Thyroid gland (tissue), 4 donors: ENCODE measurements at places on chromosomes 4 and X. TPM values are rescaled to one million over a fixed set of nuclear protein-coding genes. Genes with fewer than 3 reads are reported as not detected.
A peak's percentile ranks its signal among the peaks of the same experiment; 100 is the strongest.

DNA sequence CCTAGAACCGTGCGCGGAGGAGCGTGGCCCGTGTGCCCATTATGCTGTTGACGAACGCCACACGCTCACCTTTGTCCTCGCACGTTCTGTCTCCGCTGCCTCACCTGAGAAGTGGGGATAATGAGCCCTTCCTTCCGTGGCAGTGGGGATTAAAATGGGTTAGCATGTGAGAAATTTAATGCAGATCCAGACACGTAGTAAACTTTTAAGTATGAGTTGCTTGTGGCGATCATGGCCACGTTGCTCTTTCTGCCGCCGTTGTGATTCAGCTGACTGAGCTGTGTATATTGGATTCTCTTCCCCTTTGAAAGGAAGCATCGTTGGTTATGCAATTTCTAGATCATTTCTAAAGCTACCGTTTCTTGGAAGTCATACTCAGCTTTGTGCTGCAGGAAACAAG, 16.5 kb downstream of the TBC1D14 start:
- no peak overlapping the region for H3K27ac ChIP-seq
- peaks cover 7% of the 10 kb centered on the region for H3K36me3 ChIP-seq
- H3K4me3 ChIP-seq = no peak overlapping the region
- H3K27me3 ChIP-seq = no peaks in the 10 kb centered on the region
- H3K4me1 ChIP-seq = peaks cover 24% of the 10 kb centered on the region
- DNase-seq = no peak

- no peaks in the 10 kb centered on the region for H3K4me1 ChIP-seq
- no peak overlapping the region for H3K4me3 ChIP-seq
- DNase-seq = no peak
- H3K27ac ChIP-seq = no peak overlapping the region
Measured at GRCh38 chr4:118842055-118842454, 6.1 kb upstream of the SEC24D start.

DNA sequence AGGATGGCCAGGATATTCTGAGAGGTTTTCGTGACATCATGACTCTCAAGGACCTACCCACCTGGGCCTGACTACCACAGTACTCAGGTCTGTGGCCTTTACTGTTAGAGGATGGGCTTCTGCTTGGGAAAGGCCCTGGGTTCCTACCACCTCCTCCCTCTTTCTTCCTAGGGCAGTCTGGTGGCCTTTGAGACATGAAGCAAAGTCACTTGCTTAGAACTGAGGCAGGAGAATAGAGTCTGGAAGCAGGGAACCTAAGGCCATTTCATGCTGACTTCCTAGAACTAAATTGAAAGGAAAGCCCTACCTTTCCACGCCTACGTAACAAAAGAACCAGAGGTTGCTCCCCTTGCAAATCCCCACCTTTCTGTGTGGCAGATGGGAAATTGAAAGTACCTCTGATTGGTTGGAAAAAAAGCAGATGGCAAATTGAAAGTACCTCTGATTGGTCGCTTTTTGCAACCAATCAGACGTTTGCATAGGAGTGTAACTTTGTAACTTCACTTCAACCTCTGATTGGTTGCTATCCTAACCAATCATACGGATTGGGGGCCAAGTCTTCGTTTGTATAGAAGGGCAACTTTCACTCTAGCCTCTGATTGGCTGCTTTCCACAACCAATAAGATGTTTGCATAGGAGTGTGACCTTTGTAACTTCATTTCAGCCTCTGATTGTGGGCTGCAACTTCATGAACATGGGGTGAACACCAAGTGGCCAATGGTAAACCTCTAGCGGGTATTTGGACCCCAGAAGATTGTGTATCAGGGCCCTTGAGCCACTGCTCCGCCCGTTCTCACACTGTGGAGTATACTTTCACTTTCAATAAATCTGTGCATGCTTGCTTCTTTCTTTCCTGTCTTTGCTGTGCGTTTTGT, 9.9 kb upstream of the AKAP14 start:
- no peaks in the 10 kb centered on the region for H3K36me3 ChIP-seq
- DNase-seq = no peak
- H3K27me3 ChIP-seq = no peaks in the 10 kb centered on the region
- no peak overlapping the region for H3K4me3 ChIP-seq
- H3K27ac ChIP-seq = no peak overlapping the region

DNA sequence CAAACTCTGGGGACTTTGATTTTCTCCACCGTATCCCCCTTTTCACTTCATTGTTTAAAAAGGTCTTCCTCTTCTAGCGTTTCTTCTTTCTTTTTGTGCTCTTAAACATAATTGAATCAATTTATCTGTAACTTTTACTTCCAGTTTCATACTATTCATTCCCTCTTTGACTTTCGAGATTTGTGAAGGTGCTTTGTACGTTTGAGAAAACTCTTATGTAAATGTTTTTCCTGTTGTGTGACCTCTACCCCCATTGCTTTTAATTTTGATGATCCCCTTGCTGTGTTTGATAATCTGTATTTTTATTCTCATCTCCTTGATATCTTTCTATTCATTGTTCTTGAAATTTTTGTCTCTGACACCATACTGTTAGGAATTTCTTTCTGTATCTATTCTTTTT, 4.8 kb downstream of the USP38 start:
- no peaks in the 10 kb centered on the region for H3K27me3 ChIP-seq
- no peak for DNase-seq
- no peak overlapping the region for H3K27ac ChIP-seq
- no peaks in the 10 kb centered on the region for H3K36me3 ChIP-seq
- H3K4me3 ChIP-seq = no peak overlapping the region
- H3K4me1 ChIP-seq = peaks cover 17% of the 10 kb centered on the region

DNA sequence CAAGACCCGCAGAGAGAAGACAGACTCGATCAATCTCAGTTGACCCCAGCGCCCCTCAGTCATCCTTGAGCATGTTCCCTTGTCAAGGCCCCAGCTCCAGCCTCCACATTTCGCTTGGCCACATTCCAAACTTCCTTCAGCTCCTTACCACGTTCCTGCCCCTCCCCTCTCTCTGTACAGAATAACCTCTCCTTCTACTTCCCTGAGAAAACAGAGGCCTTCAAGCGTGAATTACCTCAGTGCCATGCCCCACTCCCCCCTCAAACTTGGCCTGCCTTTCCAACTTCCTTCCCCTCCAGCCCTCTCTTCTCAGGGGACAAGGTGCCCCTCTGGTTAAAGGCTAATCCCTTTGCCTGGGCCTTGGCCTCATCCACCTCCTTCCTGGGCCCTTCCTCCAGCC, 3.2 kb upstream of the RIPPLY1 start:
- peak overlapping the region; percentile 60 for H3K27ac ChIP-seq
- no peaks in the 10 kb centered on the region for H3K27me3 ChIP-seq
- H3K4me1 ChIP-seq = peaks cover 14% of the 10 kb centered on the region
- H3K36me3 ChIP-seq = no peaks in the 10 kb centered on the region
- peak; percentile 61 for DNase-seq
- no peak overlapping the region for H3K4me3 ChIP-seq

GRCh38 chrX:56029691-56030090, 202.5 kb upstream of the KLF8 start:
- H3K4me1 ChIP-seq = no peaks in the 10 kb centered on the region
- H3K27ac ChIP-seq = no peak overlapping the region
- H3K36me3 ChIP-seq = no peaks in the 10 kb centered on the region
- DNase-seq = no peak

DNA sequence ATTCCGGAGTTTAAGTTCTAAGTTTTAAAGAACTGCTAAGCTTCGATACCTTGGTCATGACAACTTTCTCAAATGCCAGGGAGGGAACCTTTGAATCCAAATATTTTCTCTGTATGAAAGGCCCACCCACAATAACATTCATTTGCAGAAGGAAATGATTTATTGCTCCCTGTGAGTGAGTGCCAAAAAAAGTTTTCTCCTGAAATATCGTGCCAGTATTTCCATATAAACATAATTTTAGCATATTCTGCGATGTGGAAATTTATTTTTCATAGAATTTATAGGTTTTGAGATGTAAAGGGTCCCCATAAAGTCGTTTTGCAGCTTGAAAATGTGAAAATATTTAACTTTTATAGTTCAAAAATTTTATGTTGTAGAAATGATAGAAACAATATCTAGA, 53.9 kb downstream of the BMPR1B start:
- no peak overlapping the region for H3K4me3 ChIP-seq
- no peaks in the 10 kb centered on the region for H3K4me1 ChIP-seq
- H3K27me3 ChIP-seq = no peaks in the 10 kb centered on the region
- no peak overlapping the region for H3K27ac ChIP-seq

GRCh38 chrX:142978130-142978684, 47.5 kb upstream of the SPANXN4 start:
- H3K4me3 ChIP-seq = no peak overlapping the region
- no peak overlapping the region for H3K27ac ChIP-seq
- no peaks in the 10 kb centered on the region for H3K4me1 ChIP-seq
- no peaks in the 10 kb centered on the region for H3K27me3 ChIP-seq
- no peaks in the 10 kb centered on the region for H3K36me3 ChIP-seq

DNA sequence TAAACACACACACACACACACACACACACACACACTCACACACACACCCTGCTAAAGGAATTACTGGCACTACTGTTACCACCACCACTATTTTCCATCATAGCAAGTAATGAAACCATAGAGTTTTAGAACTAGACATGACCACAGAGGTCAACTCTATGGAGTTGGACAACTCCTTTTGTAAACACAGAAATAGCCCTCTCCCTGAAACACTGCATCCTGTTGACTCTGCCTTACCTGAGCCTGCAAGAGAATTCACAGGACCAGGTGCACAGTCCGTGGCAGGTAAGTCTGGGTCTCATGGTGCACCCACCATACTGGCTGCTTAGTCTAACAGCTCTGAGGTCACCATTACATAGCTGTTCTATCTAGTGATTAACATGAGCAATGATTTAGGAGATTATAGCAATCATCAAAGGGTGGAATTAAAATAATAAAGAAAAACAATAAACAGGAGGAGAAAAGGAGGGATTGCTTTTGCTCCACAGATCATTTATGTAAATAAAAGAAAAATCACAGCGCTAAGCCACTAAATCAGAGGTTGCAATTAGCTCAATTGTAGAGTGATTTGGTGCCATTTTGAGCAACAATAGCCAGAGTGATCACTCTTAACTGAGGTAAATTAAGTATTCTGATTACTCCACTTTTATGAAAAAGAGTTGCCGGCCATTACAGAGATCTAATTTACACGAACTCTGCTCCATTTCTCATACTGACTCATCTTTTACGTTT, 340.0 kb upstream of the RASGEF1B start:
- peaks cover 5% of the 10 kb centered on the region for H3K4me1 ChIP-seq
- H3K36me3 ChIP-seq = no peaks in the 10 kb centered on the region
- no peak overlapping the region for H3K4me3 ChIP-seq
- DNase-seq = no peak
- no peaks in the 10 kb centered on the region for H3K27me3 ChIP-seq

GRCh38 chrX:153766098-153766817, 2.2 kb downstream of the PLXNB3 start:
- no peak overlapping the region for H3K4me3 ChIP-seq
- DNase-seq = no peak
- H3K27ac ChIP-seq = no peak overlapping the region
- no peaks in the 10 kb centered on the region for H3K27me3 ChIP-seq

Gene IL1RAPL1
- 0.78 TPM for total RNA-seq

Gene PPP2R2C
- 0.15 TPM for total RNA-seq
